ENCODE measurements at places on chromosomes 2 and 18.
A peak's percentile ranks its signal among the peaks of the same experiment; 100 is the strongest.

DNA sequence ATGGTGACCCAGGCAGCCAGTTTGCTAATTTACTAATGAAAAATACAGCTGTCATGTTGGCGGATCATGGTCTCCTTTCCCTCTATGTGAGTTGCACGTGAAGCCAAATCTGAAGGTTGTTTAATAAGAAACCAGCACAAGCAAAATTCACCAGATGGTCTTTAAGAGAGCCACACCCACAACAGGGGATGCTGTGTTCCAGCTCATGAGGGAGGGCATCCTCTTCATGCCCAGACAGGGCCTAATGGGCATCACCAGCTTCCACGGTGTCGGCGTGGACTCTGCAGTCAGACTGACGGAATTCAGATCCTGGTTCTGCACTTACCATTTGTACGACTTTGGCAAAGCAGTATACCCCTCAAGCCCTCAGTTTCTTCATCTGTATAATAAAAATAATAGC, 39.9 kb downstream of the TMEM247 start:
- DNase-seq = no peak

- no peak for DNase-seq
These were observed 745.9 kb upstream of the SLC8A1 start for GRCh38 chr2:41197781-41198180.

DNA sequence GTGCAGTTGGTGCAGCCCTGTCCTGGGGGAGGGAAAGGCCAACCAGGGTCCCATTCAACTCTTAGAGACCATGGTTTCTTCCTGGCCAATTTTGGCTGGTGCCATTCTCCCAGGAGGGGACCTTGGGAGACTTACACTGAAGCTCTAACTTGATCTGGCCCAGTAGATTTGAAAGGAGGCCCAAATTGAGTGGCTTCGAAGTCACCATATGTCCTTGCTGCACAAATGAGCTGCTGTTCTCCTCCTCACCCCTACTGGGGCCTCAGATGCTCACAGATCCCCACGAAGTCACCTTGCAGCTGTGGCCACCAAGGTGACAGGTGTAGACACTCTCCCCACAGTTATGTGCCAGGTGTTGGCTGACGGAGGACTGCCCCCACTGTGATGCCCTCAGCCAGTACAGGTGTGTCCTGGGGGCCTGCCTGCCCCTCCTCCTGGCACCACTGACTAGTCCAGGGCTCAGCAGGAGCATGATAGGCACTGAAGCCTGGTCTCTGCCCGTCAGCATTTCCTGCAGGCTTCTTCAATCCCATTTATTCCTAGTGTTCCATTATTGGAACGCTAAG, 4.7 kb upstream of the C2orf72 start:
- DNase-seq = no peak

DNA sequence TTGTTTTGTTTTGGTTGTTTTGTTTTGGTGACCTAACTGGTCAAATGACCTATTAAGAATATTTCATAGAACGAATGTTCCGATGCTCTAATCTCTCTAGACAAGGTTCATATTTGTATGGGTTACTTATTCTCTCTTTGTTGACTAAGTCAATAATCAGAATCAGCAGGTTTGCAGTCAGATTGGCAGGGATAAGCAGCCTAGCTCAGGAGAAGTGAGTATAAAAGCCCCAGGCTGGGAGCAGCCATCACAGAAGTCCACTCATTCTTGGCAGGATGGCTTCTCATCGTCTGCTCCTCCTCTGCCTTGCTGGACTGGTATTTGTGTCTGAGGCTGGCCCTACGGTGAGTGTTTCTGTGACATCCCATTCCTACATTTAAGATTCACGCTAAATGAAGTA, at the start of gene TTR:
TTR (plus strand) TSS at position 250 of the 400 bp plus-strand sequence; CDS start at position 276, 26 bp downstream.
- DNase-seq = no peak

DNA sequence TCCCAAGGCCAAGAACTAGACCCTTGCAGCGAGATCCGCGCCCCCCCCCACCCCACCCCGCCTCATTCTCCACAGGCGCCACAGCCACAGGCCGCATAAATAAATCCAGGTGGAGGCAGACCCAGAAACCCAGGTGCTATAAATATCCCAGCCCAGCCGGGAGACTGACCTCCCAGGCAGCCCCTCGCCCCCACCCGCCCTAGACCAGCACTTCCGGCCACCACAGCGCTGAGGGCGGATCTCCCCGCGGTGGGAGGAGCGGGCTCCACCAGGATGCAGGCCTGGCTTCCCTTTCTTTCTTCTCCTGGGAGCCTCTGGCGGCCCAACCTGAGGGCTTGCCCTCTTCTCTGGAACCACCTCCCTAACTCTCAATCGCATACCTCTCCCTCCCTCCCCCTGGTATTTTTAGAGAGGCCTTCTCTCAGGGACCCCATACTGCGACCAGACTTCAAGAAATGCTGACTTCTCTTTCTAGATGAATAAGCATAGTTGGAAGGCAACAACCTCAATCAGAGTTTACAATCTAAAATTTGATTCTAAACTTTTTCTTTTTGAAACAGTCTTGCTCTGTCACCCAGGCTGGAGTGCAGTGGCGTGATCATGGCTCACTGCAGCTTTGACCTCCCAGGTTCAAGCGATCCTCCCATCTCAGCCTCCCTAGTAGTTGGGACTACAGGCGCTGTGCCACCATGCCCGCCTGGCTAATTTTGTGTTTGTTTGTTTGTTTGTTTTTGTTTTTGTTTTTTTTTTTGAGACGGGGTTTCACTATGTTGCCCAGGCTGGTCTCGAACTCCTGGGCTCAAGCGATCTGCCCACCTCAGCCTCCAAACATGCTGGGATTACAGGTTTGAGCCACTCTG, 55.0 kb downstream of the PKDCC start:
- peak; percentile 49 for DNase-seq

DNA sequence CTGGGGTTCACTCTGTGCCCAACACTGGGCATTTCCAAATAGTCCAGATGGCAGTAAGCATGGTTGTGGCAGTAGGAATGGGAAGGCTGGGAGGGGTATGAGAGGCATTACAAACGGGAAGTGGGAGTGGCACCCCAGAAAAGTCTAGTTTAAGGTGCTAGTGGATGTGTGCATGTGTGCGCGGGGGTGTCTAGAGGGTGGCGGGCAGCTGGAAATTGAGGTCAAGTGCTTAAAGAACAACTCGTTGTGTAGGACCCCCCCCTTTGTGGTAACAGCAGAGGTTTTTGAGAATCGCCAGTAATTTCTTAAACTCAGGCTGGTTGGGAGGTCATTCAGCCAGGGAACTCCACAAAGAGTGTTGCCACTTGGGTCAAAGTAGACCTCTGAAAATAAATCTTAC, 69.9 kb downstream of the RHBDD1 start:
- DNase-seq = no peak

DNA sequence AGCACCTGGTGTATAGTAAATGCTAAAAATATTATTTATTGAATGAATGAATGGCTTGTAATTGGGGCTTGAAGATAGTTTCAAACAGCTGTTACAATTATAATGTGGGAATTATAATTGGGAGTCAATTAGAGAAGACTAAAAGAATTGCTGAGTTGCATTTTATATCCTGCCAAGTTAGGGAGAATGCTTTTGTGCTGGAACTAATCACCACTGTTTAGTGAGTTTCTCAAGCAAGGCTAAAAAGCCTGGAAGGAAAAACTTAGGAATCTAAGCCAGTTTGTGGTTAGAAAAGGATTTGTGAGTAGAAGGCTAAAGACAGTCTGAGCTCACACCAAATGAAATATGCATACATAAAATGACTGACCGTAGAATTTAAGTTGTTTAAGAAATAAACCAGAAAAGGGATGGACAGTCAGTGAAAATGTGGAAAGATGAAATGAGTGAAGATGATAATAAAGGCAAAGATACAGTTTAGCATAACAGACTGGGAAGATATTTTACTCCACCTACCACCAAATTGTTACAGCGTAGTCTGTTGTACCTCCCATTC, 647.7 kb upstream of the FSHR start:
- no peak for DNase-seq

DNA sequence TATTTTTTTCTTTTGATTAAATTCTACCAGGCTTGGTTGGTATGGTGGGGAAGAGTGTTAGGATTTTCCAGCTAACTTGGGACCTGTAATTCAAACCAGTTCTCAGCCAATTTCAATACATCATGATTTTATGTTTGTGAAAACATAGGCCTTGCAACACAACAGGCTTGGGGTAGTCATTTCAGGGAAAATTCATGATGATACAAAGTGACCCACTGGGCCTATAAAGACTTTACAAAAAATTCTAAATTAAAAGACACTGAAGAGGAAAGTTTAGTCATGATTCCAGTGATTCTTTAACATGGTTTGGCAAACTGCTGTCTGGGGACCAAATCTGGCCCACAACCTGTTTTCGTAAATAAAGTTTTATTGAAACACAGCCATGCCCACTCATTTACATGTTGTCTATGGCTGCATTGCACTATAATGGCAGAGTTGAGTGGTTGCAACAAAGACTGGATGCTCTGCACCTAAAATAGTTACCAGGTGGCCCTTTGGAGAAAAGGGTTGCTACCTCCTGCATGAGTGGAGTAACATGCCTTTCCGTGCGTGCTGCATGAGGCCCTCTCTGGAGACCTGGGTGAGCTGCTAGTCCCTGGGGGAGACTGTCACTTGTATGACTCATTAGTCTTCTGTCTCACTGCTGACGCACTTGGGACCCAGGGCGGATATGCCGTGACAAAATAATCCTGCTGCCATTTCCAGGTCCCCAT, 73.6 kb downstream of the NPAS2 start:
- no peak for DNase-seq

GRCh38 chr2:238761868-238762267, 86.0 kb upstream of the TWIST2 start:
- no peak for DNase-seq

- no peak for DNase-seq
These were observed 4.9 kb downstream of the ASAP2 start for GRCh38 chr2:9211496-9211895.

- no peak for DNase-seq
These were observed 50.0 kb upstream of the GPR39 start for GRCh38 chr2:132366421-132367180.

DNA sequence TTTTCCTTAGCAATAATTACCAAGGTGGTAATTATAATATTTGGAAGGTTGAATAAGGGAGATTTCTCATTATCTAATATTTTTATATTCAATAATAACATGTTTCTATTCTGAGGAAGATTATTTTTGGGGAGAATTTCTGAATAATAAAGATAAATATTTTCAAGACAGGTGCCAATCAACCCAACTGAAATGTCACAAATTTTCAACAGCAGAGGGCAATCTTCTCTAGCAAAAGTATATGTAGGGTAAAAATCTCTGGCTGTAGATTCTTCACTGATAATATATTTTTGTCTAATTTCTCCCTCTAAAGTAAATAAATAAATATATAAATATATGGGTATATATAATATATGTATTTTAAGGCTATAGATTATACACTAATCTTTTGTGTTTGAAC, 1187.2 kb upstream of the CRIM1 start:
- DNase-seq = no peak

DNA sequence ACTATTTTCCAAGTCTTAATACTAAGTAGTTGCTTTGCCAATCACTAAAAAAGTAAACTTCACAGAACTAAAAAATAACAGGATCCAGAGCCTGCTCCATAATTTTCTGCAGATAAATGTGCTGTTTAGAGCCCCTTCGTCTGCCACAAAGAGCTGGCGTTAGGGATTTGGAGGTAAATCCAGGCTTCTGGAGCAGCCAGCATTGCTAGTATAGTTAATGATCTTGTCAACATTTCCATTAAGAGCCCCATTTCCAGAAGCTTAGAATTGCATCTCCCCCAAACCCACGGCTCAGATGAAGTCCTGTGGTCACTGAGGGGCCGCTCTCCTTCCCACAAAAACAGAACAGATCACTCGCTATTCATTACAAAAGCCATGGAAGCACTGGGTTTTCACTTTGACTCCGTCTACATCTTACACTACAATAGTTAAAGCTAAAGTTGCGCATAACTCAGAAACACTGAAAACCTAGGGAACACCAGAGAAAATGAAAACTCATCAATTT, 41.9 kb downstream of the ZNF516 start:
- no peak for DNase-seq

- DNase-seq = no peak
These were observed 68.2 kb downstream of the HS1BP3 start for GRCh38 chr2:20582600-20583221.

- no peak for DNase-seq
These were observed 330.0 kb upstream of the RND3 start for GRCh38 chr2:150817422-150817821.

DNA sequence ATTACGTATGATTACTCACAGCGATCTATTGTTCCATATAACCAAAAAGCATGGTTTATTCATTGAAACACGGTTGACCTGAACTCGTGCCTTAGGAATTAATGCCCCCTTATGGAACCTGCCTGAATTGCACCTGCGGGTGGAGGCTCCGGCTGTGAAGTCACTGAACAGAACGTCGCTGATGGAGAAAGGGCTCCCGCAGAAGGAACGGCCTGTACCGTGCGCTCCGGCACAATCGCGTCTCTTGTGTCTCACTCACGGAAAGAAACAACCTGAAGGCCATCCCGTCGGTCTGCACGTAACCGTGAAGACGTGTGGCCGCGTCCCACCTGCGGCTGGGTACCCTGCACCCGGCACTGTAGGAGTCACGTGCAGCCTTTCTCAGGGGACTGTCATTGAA, 133.1 kb downstream of the NFATC1 start:
- peak; percentile 85 for DNase-seq
